ENCODE measurements at places on chromosomes 12 and 14.

GRCh38 chr14:95305940-95306339, 13.8 kb downstream of the CLMN start:
- no peak for DNase-seq

DNA sequence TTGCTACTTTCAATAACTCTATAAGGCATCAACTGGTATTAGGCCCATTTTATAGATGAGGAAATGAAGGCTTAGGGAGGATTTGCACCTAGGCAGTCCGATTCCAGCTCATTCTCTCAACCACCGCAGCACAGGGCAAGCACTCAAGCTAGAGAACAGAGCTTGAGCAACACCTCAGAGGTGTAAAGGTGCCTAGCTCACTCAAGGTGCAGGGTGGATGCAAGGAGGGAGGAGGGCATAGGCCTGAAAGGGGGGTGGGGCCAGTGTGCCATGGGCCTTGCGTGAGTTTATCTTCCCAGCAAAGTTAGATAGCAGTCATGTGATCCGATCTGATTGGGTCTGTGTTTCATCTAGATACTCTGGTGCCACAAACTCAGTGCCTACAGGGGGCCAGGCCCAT, 10.2 kb upstream of the EMP1 start:
- no peak for DNase-seq

DNA sequence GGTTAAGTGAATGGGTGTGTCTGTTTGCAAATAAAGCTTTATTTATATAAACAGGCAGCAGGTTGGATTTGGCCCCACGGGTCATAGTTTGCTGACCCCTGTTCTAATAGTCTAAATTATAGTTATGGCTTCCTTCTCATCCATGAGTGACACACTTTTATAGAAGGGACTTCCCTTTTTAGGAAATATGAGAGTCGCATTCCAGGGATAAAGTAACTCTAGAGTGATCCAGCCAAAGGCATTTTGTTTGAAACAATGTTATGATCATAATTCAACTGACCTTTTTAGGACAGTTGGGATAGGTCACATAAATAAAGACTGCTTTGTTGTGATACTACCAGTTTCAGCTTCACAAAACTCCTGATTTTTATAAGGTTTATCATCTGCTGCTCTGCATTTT, 87.9 kb downstream of the ALX1 start:
- no peak for DNase-seq

GRCh38 chr12:87793131-87793530, 236.1 kb downstream of the C12orf50 start:
- DNase-seq, result no peak

- DNase-seq, result no peak
Measured at GRCh38 chr14:56487090-56487667, 92.4 kb upstream of the TMEM260 start.

- DNase-seq, result no peak
Measured at GRCh38 chr12:38053655-38054464, 262.7 kb upstream of the ALG10B start.

DNA sequence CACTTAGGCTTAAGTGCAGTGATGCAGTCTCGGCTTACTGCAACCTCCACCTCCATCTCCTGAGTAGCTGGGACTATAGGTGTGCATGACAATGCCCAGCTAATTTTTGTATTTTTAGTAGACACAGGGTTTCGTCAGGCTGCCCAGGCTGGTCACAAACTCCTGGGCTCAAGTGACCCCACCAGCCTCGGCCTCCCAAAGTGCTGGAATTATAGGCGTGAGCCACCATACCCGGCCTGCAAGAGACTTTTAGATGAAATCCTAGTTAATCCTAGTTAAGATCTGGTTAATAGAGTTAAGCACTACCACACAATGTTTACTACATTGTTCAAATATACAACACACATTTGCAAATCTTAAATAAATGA, 196.5 kb upstream of the AMIGO2 start:
- no peak for DNase-seq

- no peak for DNase-seq
Measured at GRCh38 chr12:30269496-30269895, 426.2 kb downstream of the IPO8 start.
